NCI-H1417 treated with DMSO at 0.1 percent for 48 hours (cell line): ENCODE measurements at places on chromosomes 16 and 17.

DNA sequence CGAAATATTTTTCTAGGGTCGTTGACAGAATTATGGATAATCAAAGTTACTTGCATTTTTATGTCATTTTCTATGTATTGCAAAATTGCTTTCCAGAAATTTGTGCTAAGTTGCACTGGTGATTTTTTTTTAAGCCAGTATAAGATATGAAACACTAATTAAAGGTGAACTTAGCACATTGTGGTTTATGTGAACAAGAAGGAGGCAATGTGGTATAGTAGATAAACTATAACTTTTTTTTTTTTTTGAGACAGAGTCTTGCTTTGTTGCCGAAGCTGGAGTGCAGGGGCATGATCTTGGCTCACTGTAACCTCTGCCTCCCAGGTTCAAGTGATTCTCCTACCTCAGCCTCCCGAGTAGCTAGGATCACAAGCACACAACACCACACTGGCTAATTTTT, 13.2 kb downstream of the DGKE start:
- DNase-seq = no peak

DNA sequence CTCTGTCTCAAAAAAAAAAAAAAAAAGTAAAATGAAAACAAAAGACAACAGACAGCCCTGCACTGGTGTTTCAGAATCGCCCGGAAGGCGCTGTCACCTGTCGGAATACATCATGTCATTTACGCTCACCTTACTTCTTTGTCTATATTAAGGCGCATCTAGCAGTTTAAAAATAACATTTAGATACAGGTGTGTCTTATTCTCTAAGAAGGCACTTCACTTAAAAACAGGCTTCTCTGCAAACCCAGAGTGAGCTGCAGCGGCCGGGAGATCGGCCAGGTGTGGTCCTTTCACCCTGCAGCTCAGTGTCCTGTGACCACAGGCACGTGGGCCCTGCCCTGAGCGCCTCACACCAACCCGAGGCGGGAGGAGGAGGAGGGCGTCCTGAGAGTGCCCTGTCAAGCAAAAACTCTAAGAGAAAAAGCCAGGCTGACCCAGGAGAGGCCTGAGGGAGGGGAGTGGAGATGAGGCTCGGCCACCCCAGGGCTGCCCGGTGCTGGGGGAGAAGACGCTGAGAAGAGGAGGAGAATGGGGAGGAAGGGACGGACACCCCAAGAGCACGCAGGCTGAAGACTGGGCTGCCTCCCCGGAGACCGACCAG, 3.3 kb upstream of the LMF1 start:
- DNase-seq = no peak

GRCh38 chr16:49969091-49970030, 55.7 kb upstream of the CNEP1R1 start:
- no peak for DNase-seq

- DNase-seq = no peak
Measured at GRCh38 chr17:73069841-73070240, 22.6 kb downstream of the SLC39A11 start.

GRCh38 chr16:88618182-88618955, 20.0 kb upstream of the IL17C start:
- DNase-seq = no peak

DNA sequence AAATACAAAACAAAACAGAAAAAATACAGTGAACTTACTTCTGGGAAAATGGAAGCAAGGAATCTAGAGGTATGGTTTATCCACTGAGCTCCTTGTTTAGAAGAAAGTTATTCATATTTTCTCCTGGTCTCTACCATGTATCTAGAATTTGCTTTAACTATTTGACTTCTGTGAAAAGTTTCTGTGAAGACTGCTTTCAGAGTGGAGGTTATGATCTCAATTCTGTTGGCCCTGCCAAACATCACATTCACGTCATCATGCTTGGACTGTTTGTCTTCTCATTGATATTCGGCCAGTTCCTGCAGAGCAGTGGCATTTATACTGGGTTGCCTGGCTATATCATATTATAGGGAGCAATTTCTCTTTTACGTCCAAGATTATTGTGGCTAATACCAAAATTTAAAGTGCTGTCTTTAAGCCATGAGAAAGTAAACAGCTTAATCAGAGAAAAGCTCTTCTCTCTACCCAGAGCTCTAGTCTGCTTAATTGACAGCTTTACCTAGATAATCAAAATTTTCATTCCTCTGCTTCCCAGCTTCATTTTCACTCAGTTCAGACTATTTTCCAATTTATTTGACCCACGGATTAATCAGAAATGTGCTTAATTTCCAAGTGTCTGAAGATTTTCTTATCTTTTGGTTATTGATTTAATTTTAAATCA, at the start of gene ABCA8:
Gene ABCA8 (minus strand): TSS at position 212 of the 661 bp plus-strand sequence. CDS start 13,358 bp downstream, outside the sequence.
- DNase-seq = no peak
